Breast epithelium (tissue), 4 donors: ENCODE measurements at places on chromosomes 13 and 19. TPM values are rescaled to one million over a fixed set of nuclear protein-coding genes. Genes with fewer than 3 reads are reported as not detected.

TNFSF13B gene
- total RNA-seq: 3.2 TPM

ELSPBP1 gene
- not detected for total RNA-seq

LILRB4 gene
- 17.6 TPM for total RNA-seq

MTUS2 gene
- under 0.01 TPM for total RNA-seq

HRC gene
- 2.7 TPM for total RNA-seq

ADGRE1 gene
- 0.33 TPM for total RNA-seq

SOX1 gene
- total RNA-seq: not detected

CGB2 gene
- total RNA-seq: not detected

CD33 gene
- total RNA-seq: 17.1 TPM

ZNF155 gene
- total RNA-seq: 15.1 TPM

PSG2 gene
- total RNA-seq: not detected

ADAT3 gene
- 1.1 TPM for total RNA-seq

ZNF628 gene
- 4.3 TPM for total RNA-seq

CFAP97D2 gene
- not detected for total RNA-seq

KIR3DL2 gene
- total RNA-seq: not detected

CD320 gene
- total RNA-seq: 98.6 TPM

ZNF554 gene
- total RNA-seq: 10.4 TPM

CEACAM8 gene
- total RNA-seq: not detected

ETV2 gene
- not detected for total RNA-seq

ZNF579 gene
- 2.3 TPM for total RNA-seq

DCT gene
- 2.2 TPM for total RNA-seq

LILRB2 gene
- total RNA-seq: 1.8 TPM
